ENCODE measurements at places on chromosomes 5 and 9.

GRCh38 chr5:150068961-150069645 lies 17.3 kb downstream of the CSF1R start:
- no peak for DNase-seq

- no peak for DNase-seq
Observed at GRCh38 chr5:4226565-4226964, 630.9 kb downstream of the IRX1 start.

GRCh38 chr9:13817754-13818278 lies 496.1 kb downstream of the NFIB start:
- no peak for DNase-seq

DNA sequence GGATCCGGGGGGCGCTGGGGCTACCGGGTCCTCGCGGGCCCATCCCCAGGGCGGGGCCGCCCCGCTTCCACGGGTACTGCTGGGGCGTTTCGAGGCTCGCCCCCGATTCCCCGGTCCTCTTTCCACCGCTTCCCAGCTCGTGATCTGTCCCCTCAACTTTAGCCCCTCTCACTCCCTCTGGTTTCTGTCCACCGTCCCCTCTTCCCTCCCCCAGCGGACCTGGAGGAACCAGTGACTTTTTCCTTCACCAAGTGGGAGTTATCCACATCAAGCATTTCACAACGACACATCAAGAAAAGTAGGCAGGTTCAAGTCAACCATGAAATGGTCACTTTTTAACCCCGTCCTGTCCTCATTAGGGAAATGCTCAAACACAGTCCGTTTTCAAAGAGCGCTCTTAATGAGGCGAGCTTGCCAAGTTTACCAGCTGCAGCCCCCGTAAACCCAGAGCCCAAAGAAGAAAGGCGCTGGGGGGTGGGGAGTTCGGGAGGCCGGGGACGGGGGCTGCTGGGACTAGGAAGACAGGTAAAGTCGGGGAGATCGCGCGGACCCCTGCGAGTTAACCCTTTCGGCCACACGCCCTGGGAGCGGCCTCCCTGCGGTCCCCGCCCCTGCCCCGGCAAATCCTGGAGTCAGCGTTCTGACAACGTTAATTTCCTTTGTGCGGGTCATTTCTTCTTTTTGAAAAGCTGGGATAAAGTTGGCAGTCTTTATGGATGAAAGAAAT lies 2.1 kb upstream of the NFIB start:
- no peak for DNase-seq

DNA sequence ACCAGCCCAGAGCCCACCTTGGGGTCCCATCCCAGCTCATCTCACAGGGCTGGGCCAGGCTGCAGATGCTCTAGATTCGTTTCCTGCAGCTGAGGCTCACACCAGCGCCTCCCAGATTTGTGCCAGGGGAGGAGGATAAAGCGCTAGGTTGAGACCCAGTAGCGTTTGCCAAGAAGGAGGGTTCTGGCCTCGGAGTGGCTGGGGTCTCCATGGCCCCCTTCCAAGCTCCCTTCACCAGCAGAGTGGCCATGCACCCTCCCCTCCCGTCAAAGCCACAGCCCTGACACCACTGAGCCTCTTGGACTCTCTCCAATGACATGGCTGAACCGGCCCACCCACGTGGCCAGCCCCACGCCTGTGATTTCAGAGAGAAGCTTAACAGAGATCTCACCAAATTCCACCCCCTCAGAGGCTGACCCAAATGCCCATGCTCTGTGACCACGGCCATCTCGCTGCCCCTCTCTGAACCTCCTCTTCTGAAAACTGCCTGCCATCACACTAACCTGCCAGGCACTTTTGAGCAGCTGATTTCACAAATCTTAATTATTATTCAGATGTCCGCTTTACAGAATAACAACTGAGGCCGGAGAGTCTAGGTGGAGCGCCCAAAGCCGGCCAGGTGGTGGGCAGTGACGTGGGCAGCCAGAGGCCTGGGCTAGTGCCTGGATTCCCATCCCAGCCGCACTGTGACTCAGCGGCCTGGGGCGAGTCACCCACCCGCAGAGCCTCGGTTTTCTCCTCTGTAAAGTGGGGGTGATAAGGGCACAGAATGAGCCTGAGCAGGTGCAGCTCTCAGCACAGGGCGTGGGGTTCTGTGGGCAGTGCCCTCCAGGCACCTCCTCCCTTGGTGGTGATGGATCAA lies 155.7 kb downstream of the C9orf50 start:
- DNase-seq = no peak

GRCh38 chr5:10552183-10553143 lies 11.4 kb upstream of the ANKRD33B start:
- no peak for DNase-seq

DNA sequence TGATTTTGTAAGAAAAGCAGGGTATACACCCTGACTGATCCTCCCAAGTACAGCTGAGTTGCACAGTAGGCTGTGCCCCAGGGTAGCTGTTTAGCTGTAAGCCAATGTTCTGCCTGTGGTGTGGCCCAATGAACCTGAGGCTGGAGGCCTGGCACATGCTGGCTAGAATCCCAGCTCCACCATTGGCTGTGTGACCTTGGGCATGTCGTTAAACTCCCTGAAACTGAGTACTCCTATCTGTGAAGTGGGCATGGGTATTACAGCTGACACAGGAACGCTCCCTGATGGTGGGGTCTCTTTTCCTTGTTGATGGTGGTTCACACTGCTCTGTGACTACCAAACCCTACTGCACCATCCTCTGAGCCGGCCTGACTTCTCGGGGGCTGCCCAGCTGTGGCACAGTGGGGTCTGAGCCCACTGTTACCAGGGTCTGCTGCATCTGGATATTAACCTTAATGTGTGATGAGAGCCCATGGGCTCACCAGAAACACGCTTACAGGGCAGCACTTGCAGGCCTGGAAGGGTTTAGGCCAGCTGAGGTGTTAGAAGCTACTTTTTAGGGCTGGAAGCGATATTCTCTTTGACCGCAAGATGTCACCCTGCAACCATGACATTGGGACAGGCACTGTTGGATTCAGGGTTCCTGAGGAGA lies 7.0 kb upstream of the GADD45G start:
- DNase-seq = peak; percentile 45

DNA sequence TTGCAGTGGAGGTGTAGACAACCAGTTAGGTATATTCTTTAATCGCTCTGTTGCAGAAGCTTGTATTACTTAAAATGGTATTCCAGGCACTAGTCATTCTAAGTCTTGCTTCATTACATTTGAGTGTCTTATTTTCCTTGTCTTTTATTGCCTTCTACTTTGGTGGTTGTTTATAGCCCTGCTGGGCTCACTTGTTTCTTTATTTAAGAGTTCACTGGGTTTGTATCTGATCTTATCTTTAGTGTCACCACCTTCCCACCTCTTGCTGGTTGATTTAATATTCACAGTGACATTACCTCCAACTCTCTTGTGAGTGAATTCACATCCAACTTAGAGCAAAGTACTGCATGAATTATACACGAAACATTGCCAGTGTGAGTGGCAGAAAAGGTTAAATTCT lies 83.6 kb upstream of the BNC2 start:
- DNase-seq = no peak

GRCh38 chr9:72333709-72334108 lies 31.3 kb downstream of the ZFAND5 start:
- DNase-seq = no peak

GRCh38 chr5:158451203-158451992 lies 592.5 kb upstream of the CLINT1 start:
- no peak for DNase-seq

DNA sequence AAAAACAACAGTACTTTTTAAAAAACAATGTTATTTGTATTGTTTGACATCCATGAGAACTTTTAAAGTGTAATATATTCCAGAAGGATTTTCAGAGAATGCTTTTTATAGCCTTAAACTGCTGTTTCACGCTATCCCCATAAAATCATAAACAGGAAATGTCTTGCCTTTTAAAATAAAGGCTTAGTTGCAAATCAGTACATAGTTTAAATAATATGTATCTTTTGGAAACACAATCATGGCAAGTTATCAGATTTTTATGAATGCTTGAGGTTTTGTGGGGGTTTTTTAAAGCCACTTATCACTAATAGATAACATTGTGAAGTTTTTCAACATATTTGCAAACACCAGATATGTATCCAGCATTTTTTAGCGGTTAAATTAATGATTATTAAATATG lies 37.2 kb upstream of the F2RL2 start:
- no peak for DNase-seq

DNA sequence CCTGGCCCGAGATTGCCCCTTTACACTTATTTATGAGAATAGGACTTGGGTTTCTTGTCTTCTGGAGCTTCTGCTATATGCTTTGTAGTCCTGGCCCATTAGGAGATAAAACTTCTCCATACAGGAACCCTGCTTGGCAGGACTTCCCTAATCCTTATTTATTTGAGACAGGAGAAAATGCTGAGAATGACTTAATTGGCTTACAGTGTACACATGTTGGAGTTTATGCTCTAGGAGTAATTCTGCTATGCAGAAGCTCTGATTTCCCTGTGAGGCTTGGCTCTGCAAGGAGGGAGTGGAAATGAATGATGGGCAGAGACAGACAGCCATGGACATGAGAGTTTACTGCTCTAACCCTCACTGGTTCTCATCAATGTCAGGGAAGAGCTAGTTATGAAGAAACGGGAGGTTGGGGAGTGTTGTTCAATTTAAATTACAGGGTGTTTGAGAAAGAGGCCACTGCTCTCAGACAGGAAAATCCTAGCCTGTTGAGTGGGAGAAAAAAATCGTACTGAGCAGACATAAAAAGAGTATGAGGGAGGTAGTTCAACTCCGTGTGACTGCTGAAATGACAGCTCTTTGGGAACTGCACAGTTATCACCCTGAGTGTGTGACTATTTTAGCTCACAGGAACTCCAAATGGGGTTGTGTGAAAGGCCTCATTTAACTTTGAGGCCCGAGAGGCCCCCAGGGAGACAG lies 37.5 kb downstream of the ACTBL2 start:
- no peak for DNase-seq

DNA sequence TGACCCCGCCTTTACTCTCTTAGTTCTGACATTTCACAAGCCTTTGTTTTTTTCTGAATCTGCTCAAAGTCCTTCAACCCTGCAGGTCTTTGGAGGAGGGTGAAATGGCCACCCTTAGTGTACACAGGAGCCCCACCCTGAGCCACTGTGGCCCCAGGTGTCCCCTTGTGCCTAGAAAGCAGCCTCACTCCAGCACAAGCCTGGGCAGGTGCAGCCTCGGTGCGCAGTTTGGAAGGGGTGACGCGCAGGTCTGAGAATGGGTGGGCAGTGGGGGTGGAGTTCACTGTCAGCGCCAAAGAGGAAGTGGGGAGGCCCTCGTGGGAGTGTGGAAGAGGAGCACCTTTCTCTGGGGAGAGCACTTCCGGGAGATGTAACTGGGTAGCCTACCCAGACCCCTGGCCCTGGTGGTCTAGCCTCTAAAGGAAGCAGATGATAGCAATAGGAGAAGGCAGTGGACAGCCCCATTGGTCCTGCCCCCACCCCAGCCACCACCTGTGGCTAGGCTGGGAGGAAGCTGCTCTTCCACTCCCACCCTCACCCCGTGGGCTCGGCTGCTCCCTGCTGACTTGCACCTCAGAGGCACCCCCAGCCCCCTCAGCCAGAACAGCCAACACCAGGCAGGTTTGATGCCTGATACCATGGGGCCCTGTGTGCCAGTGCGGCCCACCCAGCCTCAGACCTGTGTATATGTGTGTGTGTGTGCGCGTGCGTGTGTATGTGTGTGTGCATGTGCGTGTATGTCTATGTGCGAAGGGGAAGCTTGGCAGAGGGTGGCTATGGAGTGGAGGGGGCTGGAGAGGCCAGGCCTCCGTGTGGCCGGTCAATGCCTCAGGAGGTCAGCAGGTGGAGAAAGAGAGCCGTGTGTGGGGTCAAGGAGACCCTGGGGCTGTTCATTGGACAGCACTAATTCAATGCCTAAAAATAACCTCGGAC lies 16.8 kb upstream of the DAB2IP start:
- DNase-seq = peak; percentile 2

DNA sequence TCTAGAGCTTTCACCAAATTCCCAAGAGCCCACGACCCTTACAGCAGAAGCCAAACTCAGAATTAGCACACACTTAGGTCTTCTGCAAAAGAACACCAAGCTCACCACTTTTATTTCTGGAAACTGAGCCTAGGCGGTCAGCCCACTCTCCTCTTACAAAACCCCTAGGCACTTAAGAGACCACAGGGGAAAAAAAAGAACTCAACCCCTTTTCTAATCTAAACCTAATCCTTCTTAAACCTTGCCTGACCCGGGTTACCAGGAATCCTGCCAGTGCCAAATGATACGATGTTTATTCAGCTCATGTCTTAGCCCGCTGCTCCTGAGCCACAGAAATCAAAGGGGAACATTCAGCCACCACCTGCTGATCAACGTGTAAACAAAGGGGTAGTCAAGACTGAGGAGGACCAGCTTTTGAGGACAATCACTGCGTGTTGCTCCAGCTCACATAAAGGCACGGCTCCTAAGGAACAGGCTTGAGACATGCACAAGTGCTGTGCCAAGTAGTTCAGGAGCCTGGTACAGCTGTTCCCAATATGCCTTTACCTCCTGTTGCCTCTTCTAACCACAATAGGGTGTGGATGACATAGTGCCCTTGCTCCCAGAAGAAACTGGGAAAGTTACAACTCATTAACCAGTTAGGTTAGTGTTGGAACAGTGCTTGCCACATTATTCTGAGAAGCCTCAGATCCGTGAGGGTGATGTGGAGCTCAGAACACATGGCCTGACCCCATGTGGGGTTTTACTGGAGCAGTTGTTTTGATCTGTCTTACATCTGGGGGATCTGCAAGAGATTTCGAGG lies 49.3 kb downstream of the ZFAND5 start:
- DNase-seq = no peak

GRCh38 chr5:125413496-125414274 lies 667.2 kb upstream of the ZNF608 start:
- no peak for DNase-seq

DNA sequence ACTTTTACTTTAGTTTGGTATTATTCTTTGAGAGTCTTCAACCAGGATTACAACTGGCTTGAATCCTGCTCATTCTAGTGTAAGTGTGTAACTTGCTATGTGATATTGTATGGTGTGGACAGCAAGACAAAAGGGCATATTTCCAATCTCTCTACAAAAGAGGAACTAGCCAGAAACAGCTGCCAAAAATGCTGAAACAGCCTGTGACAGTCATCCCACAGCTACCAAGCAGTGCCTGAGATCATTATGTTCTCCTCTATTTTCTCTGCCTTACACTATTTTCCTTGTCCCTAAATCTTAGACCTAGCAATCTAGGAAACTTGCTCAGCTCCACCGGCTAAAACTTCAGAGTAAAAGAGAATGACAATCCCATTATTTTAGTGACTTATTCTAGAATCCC lies 42.8 kb downstream of the WDR41 start:
- no peak for DNase-seq

DNA sequence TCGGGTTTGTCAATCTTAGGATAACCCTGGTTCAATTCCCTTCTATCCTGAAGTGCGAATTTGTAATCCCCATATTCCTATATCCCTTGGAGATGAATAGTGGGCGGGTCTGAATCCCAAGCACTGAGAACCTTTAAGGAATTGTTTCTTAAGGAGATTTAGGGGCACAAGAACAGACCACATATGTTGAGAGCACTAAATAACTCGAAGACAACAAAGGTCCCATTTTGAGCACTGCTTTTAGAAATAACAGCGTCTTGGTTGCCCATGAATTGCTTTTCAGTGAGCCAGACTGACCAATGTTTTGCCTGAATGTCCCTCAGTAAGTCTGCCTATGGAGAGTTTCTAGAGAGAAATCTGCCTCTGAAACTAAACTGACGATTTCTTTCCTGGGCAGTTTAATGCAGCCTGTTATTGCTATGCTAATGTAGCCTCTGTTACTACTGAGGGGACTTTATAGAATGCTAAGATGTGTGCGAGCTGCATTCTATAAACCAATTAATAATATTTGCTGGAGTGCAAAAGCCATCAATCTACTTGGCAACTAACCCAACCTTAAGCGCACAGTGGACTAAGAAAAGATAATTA lies 445.0 kb upstream of the DMAC1 start:
- DNase-seq = no peak

Data from stimulated activated CD4-positive, alpha-beta T cell treated with anti-CD3 and anti-CD28 coated beads, Interleukin-12 subunit alpha, Interleukin-12 subunit beta, amount 100 ng/mL, for 48 hours (primary cell).